ENCODE measurements at places on chromosomes 11 and 22.

DNA sequence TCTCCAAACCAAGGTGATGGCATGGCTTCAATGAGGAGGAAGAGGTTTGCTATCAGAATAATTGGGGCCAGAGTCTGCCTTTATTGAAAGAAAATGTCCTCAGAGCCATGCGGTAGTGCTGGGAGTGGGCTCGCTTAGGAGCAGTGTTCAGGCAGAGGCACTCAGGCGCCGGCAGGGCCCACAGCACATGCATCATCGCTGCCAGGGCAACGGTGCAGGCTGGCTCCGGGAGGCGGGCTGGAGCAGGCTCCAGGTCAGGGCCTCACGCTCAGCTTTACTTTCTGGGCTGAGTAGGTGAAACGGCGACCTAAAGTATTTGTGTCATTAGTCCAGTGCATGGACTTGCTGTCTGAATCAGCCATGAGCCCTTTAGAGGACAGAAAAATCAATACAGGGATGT lies 169.9 kb upstream of the CCDC90B start:
- no peak for DNase-seq

DNA sequence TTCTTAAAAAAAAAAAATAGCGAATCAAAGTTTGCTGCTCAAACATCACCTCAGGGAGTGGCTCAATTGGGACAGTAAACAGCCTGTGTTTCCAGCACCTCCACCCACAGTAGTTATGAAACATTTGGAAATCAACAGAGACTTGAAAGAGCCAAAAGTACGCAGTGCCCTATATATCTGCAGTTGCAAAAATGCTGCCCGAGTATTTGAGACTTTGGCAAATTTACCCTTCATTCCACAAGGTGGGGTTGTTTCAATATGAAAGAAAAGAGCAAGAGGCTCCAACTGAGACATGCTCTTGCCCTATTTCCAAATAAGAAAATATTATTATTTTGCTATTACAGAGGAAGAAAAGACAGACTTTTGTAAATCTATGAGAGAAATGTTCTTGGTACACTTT lies 851.1 kb upstream of the RAG2 start:
- DNase-seq: peak; percentile 14

DNA sequence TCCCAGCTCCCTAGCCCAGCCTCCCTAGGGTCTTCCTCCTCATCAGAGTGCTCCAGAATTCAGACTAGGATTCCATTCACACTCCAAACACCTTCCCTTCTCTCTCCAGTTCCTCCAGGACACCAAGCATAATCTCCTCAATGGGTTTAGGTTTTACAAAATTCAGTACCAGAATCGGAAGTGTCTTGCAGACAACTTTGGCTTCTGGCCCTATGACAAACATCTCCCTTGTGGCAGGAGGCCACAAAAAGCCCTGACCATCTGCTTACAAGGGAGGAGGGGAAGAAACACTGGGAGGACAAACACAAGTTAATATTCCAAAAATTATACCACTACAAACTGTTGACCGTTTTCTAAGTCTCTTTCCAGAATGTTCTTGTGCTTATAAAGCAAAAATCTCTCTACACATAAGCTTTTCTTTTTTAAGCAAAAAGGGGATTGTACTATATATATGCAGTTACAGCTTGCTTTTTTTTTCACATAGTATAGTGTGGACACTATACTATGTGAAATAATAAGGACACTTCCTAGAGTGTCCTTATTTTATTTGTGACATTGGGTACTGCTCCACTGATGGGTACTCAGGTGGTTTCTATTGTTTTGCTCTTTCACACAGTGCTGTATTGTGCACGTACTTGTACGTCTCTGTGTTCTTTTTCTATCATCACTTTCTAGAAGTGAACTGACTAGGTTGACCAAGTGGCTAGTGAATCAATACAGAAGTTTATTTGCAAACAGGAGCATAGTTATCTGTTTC lies 78.7 kb downstream of the BDNF start:
- no peak for DNase-seq

- DNase-seq: no peak
These were observed 330 bp downstream of the SLC5A1 start for GRCh38 chr22:32043391-32043790.

GRCh38 chr11:111632516-111633220 lies 30.4 kb downstream of the SIK2 start:
- no peak for DNase-seq

GRCh38 chr11:34105957-34106504 lies 602 bp downstream of the NAT10 start:
- no peak for DNase-seq

- no peak for DNase-seq
These were observed 243.1 kb upstream of the BLID start for GRCh38 chr11:122359081-122359571.

- no peak for DNase-seq
These were observed 1.2 kb downstream of the DSCAML1 start for GRCh38 chr11:117795638-117796455.

- no peak for DNase-seq
These were observed 4.9 kb downstream of the MYRF start for GRCh38 chr11:61757213-61757862.
